ENCODE measurements at places on chromosomes 12 and 14. TPM values are rescaled to one million over a fixed set of nuclear protein-coding genes. Genes with fewer than 3 reads are reported as not detected.

The C12orf54 gene
- not detected for total RNA-seq

The RNF212B gene
- not detected for total RNA-seq

The CLEC4A gene
- total RNA-seq, result 0.79 TPM

DNA sequence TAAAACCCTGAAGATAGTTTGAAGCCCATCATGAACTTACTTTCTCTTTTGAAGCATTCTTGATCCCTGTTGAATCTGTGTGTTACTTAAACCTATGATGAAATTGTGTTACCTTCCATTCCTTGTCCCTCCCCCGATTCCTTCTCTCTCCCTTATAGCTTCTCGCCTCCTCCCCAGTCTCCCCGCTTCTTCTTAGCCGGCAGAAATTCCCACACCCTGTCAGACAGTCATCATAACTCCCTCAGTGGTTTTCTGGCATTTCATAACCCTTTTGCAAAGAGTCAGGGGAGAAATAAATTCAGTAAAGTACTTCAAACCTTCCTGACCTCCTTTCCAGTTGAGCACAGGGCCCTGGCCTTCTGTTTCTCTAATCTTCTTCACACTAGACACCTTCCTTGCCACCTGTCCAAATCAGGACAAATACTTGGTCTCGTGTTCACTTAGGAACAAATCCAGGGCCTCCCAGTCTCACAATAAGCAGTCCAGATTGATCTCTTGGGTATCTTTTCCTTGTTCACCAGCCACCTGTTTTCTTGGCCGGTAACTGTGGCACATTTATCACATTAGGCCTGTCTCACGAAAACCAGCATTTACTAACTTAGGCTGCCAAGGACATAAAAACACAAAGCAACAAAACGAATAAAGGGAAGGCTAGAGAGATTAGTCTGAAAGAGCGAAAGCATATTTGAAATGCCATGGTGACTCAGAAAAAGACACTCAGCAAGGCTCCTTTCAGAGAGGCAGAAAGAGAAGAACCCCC, 355.9 kb downstream of the TMTC2 start:
- no peaks in the 10 kb centered on the region for H3K27me3 ChIP-seq
- no peaks in the 10 kb centered on the region for H3K36me3 ChIP-seq
- no peak for DNase-seq
- no peaks in the 10 kb centered on the region for H3K4me1 ChIP-seq
- no peak overlapping the region for H3K4me3 ChIP-seq

GRCh38 chr14:97298736-97299135, 501.6 kb downstream of the VRK1 start:
- H3K4me1 ChIP-seq, result peaks cover 8% of the 10 kb centered on the region
- H3K27ac ChIP-seq, result no peak overlapping the region
- H3K27me3 ChIP-seq, result peaks cover 42% of the 10 kb centered on the region
- H3K36me3 ChIP-seq, result no peaks in the 10 kb centered on the region
